ENCODE measurements at places on chromosomes 16 and 17.

DNA sequence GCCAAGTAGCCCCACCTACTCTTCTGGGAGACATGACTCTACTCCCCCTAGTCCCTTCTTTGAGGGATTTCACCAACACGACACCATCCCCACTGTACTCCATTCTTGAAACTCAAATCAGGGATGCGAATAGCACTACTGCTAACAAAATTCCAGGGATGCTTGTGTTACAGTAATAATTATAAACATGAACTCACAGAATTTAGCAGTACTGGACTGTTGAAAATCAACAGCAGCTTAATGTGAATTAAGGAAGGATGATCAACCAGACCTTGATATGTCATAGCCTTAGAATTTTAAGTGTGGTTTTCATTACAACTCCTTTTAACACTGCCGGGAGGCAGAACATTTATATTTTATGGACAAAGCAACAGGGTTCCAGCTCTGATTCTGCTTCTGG is 37.9 kb downstream of the AMFR start:
- DNase-seq = no peak

- DNase-seq = no peak
These were observed 157.6 kb downstream of the RAB11FIP4 start for GRCh38 chr17:31549121-31549524.

DNA sequence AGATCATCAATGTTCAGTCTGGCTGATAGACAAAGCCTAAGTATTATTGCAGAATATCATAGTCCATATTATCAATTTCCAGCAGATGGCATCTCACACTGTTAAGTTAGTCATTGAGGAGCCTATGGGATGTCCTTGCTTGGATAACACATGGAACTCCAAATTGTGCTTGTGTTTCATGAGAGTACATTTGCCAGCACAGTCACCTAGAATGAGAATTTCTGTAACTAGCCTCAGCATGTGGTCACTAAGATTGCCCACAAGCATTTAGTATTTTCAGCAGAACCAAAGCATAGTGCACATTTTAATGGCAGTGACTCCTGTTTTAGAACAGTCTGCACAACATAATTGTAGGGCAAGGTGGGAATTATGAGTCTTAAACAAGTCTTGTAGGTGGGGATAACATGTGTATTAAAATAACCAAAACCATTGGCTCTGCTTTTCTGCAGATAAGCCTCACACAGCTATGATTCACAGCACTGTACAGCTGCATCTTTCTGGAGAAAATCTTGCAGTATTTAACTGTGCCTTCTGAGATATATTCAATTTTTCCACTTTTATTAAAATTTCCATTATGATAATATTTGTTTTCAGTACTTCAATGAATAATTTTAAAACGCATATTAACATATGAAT is 882.8 kb upstream of the SOX9 start:
- no peak for DNase-seq

DNA sequence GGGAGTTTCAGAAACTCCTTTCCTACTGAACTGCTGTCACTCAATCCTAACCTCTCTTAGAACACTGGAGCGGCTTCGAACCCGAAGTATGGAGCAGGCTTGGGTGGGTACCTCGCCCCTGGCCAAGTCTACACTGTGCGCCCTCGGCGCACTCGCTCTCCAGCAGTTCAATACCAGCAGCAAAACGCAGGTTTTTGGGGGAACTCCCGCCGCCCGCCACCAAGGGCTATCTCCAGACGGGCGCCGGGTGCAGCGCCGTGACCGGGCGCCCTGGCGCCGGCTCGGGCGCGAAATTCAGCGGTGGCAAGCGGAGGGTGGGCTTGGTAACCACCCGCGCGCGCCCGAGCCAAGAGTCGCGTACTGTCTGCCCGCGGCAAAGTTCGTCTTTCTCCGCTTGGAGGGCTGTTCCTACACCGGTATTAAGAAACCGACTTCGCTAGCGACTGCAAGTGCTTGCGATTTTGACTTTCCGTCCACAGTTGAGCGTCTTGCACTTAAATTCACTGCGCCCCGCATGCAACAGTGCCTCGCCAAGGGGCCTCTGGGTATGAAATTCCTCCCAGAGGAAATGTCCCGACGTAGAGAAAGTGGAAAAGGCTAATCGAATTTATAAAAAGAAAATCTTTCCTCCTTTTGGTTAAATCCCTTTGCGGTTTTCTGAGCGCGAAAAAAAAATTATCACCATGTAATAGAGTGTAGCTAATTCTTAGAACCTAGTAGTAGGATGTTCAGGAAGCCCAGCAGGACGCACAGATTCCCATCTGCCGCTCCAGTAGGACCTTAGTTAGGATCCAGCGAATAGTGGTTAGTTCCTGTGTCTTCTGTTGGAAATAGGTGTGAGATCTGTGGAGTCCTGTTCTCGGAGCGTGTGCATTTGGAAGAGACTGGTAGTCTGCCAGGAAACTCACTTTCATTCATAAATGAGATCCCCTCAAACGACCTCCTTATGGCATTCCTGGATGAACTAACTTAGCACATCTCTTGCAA is 5.0 kb upstream of the SALL1 start:
- no peak for DNase-seq
